Activated T-helper 17 cell treated with anti-CD3 and anti-CD28 coated beads, Interleukin-2, amount 50 U/mL, for 72 hours (primary cell): ENCODE measurements at places on chromosomes 12 and 14. TPM values are rescaled to one million over a fixed set of nuclear protein-coding genes. Genes with fewer than 3 reads are reported as not detected.

Gene AKAP5
- 0.82 TPM for total RNA-seq

Gene BCL7A
- total RNA-seq = 0.82 TPM

Gene CCDC38
- total RNA-seq = 0.24 TPM

- ATAC-seq = no peak
Observed at GRCh38 chr12:94245631-94246383, 97.4 kb downstream of the PLXNC1 start.

DNA sequence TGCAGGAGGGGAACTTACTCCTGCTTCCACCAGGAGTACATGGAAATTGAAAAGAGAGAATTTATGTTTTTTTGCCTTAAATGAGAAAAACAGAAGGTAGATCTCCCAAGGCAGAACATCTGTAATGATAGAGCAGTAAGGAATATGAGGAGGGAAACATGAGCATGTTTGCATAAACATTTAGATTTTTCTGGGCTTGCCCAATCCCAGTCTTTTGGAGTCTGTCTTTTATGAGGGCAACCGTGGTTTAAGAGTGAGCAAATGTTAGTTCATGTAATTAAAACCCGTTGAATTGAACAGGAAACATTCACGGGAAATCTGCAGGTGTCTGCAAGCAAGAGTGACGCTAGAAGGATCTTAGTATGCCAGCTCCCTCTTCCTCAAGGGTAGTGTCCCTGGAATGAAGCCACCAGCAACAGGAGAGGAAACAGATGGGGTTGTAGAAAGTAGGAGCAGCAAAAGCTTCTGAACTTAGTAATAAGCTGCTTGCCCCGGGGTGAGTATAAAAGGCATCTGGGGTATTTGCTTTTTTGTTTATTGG lies 79.3 kb downstream of the ARF6 start:
- ATAC-seq = no peak

DNA sequence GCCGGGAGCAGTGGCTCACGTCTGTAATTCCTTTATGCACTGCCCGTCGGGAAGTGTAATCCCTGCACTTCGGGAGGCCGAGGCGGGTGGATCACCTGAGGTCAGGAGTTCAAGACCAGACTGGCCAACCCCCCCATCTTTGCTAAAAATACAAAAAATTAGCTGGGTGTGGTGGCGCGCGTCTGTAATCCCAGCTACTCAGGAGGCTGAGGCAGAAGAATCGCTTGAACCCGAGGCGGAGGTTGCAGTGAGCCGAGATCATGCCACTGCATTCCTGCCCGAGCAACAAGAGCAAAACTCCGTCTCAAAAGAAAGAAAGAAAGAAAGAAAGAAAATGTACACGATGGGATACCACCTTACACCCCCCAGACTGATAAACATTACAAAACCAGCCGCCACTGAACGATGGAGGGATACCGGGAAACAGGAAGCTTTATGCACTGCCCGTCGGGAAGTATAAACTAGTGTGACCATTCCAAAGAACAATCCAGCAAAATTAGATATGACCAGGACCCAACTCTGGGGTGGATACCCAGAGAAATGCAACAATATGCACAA lies 1.1 kb downstream of the ABCD4 start:
- ATAC-seq = no peak

DNA sequence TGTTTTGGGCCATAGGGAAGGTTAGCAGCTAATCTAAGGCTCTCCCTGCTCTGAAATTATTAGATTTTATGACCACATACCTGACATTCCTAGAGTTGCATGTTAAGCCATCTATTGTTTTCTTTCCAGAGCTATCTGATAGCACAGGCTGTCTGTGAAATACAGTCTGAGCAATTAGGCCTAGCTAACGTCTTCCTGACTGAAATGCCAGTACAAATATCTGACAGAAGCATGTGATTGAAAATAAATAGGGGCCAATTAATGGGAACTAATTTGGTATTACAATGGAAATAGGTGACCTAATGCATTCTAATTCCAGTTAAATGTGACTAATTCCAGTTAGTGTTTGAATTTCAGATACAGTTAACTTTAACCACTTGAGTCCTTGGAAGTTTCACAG lies 115.2 kb downstream of the C12orf75 start:
- no peak for ATAC-seq
